CD4-positive, alpha-beta T cell treated with Interferon gamma for 1 hour (primary cell): ENCODE measurements at places on chromosomes 1 and 21.

DNA sequence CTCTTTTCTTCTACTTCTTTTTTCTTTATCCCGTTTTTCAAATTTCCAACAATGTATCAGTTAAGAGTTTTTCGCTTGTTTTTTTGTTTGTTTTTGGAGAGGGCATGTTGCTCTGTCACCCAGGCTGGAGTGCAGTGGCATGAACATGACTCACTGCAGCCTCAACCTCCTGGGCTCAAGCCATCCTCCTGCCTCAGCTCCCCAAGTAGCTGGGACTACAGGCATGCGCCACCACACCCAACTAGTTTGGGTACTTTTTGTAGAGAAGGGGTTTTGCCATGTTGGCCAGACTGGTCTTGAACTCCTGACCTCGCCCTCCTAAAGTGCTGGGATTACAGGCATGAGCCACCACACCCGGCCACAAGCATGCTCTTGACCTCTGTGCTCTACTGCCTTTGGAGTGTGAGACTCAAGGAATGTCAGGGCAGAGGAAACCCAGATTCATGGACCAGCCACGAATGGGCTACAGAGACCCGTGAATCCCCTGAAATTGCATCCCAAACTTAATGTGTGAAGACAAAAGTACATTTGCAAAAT is 65.1 kb upstream of the HSD17B7 start:
- no peak for DNase-seq

DNA sequence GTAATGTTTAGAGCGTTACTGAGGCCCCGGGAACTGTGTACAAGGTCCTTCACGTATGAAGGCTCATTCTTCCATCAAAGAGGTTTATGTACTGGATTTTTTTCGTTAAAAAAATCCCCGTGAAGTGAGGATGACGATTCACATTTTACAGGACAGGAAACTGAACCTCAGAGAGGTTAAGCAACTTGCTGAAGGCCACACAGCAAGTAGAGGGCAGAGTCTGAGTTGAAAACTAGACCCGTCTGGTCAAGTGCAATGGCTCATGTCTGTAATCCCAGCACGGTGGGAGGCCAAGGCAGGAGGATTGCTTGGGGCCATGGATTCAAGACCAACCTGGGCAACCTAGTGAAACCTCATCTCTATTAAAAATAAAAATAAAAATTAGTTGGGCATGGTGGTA is 140.2 kb downstream of the KAZN start:
- no peak for DNase-seq

- peak; percentile 27 for DNase-seq
Measured at GRCh38 chr1:9589144-9589718, 520 bp downstream of the TMEM201 start.

GRCh38 chr1:167121375-167122120 is 27.7 kb downstream of the STYXL2 start:
- peak; percentile 22 for DNase-seq

DNA sequence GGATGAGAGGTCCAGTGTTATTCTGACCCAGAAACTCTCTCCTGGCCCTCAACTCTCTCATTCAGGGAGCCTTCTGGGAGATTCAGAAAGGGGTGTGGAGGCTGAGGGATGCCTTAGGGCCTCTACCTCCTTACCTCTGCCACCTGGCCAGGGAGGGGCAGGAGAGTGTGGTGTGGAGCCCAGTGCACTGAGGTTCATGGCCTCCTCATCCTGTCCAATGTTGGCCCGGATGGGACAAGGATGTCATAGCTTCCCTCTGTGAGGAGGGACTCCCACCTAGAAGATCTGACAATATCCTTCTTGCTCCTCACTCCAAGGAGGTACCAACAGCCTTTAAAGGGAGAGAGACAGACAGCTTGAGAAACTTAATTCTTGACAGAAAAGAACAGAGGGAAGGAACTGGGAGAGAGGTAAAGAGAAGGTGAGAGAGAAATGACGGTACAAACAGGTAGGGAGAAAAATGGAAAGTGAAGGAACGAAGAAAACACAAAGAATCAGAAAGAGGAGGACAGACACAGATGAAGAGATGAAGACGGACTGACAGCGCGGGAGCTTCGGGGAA is 779 bp downstream of the BEND5 start:
- no peak for DNase-seq

DNA sequence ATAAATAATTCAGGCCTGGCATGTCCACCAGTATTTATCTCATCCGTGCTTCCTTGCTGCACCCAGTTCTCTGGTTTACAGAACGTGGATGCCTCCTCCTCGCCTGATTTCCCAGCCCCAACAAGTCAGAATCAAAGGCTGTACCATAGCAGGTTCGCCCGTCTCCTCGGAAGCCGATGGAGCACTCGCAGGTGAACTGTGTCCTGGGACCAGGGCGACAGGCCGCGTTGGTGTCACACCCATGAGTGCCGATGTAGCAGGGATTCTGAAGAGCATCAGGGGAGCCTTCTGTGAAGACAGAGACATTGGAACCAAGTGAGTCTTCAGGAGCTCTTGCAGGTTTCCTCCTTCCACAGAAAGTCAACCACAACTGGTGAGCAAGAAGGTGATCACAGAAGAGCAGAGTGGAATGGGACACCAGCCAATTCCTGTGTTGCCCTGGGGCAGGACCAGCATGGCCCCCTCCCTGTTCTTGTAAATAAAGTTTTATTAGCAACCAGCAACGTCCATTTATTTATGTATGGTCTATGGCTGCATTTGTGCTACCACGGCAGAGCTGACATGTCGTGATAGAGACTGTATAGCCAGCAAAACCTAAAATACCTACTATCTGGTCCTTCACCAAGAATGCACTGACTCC is 40.8 kb downstream of the NID1 start:
- DNase-seq, result no peak

DNA sequence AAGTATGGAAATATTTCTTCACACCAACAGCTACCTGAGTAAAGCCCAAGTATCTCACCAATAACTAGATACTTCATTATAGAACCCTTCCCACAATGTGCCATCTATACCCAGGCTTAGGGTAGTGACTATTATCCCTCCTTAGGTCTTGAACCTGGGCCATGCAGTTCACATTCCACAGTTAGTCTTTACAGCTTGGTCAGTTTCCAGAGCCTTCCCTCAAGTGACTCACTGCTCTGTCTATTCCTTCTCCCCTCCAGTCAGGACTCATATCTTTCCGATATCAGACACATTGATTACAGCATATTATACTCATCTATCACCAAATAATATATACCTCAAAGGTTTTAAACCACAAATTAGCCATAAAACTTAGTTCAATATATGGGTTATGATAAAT is 23.6 kb downstream of the VAMP4 start:
- no peak for DNase-seq

DNA sequence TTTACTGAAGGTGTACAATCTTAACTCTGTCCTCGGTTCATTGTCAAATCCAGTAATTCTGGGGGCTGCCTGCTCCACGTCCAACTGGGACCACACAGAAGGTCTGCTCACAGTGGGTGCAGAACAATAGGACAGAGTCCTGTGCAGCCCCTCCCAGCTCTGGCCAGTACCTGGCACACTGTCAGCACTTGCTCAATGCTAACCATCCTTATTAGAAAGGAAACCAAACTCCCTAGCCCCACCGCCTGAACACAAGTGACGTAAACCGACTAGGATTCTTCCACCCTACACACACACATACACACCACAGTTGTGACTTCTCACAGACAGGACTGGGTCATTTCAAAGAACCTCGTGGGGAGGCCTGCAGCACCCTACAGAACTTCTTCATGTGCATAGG is 5.2 kb downstream of the BCAR3 start:
- DNase-seq, result no peak

DNA sequence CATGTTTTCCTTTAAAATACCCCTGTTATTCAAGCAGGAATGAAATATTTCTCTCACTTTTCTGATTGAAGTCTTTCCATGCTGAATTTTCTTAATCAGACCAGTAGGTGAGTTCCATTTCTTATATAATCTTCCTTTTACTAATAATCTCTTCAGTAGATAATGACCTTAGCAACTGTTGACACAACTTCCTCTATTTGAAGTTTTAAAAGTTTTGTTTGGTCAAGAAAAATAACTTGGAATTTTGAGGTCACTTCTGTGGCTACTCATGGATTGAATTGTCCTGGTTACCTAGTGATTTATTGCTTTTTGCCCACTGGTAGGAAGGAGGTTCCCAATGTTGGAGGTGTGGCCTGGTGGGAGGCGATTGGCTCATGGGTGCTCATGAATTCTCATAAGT is 70.6 kb upstream of the PAXBP1 start:
- DNase-seq, result no peak

- DNase-seq, result no peak
Measured at GRCh38 chr1:212937034-212937433, 13.3 kb upstream of the VASH2 start.

- no peak for DNase-seq
Measured at GRCh38 chr1:21337010-21337437, 46.8 kb upstream of the ECE1 start.

GRCh38 chr1:173715538-173715844 is 710 bp downstream of the KLHL20 start:
- DNase-seq, result no peak

DNA sequence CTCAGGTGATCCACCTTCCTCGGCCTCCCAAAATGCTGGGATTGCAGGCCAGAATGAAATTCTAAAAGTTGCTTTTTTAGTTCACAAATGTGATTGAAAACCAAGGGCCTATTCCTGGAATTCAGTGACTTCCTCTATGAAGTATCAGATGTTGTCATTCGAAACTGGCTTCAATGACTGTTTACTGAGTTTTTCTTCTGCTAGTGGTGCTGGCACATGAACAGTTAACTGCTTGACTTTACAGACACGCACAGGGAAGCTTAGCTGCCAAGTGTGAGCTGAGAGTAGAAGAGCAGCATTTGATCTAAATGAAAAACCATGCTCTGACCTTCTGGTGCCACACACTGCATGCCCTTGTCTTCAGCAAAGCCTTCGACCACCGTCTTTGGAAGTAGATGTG is 32.8 kb upstream of the AJAP1 start:
- DNase-seq, result no peak

GRCh38 chr1:177959811-177960515 is 9.9 kb downstream of the SEC16B start:
- DNase-seq, result no peak

DNA sequence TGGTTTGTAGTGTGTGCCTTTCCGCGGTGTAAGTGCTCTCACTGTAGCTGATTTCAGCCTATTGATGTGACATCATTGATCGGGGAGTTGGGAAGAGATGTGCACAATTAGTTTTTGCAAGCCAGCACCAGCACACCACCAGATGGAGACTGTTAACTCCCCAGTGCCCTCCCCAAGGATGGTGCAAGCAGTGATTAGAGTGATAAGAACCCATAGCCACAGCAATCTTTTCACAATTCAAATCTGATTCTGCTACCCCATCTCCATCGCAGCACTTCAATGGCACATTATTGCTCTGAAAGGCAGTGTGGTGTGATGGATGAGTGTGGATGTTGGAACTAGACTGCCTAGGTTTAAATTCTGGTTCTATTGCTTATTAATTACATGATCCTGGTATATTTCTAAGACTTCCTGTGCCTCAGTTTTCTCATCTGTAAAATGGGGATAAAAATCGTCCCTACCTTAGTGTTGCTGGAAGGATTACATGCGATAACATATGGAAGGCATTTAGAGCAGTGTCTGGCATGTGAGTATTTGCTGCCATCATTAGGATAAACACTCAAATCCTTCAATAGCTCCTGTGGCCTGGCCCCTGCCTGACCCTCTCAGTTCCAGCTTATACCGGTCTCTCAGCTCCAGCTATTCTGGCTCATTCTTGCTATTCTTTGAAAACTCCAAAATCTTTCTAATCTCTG is 6.7 kb downstream of the CSF3R start:
- no peak for DNase-seq

GRCh38 chr1:83102630-83103071 is 896.3 kb downstream of the TTLL7 start:
- no peak for DNase-seq

- DNase-seq, result no peak
Measured at GRCh38 chr1:114009393-114009792, 30.1 kb downstream of the OLFML3 start.

DNA sequence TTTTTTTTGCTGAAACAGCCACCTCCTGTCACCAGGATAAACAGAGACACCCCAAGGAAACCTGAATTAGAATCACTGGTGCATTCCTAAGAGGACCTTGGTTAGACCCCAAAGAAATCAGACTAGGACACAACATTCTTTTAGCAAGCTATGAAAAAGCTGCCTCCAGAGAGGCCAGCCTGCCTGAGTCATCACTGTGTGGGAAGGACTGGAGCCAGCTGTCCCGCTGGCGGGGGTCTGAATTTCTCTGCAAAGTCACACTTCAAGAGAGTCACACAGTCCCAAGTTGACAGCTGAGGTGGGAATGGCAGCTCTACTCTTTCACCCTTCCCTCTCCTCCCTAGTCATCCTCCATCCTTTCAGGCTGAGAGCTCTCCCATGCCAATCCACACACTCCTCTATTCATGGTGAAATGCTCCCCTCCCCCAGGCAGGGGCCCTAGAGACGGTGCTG is 405.0 kb upstream of the POU3F1 start:
- no peak for DNase-seq

DNA sequence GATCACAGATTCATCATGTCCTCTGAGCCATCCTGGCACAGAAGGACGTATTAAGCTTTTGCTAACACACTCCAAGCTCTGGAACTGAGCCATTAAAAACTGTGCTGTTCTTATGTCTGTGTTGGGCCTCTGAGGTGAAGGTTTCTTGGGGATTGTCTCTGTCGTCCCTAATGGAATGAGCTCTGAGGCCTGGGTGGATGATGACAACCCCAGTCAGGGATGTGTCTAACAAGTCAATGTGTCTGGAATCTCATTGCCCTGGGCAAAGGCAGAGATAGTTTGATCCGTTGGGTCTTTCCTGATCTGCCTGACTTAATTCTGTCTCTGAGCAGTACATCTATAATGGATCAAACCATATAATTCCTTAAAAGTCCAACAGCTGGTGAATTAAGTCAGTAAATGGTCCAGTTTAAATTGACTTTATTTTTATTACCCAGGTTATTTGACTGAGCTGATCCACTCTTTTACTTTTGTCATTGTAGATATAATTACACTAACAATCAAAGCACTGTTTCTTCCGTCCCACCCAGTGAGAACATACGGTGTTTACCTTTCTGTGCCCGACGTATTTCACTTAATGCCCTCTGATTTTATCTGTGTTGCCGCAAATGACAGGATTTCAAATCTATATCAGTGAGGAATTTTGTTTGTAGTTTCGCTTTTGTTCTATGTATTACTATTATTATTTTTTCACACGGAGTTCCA is 38.8 kb upstream of the OR2B11 start:
- DNase-seq, result no peak

GRCh38 chr1:151443846-151444782 is 15.2 kb downstream of the POGZ start:
- DNase-seq, result peak; percentile 61

- DNase-seq, result no peak
Measured at GRCh38 chr1:212677573-212677972, 22.1 kb downstream of the BATF3 start.

GRCh38 chr1:58596631-58597052 is 19.6 kb upstream of the TACSTD2 start:
- no peak for DNase-seq

GRCh38 chr21:45020629-45021427 is 53.6 kb upstream of the ADARB1 start:
- DNase-seq, result no peak

DNA sequence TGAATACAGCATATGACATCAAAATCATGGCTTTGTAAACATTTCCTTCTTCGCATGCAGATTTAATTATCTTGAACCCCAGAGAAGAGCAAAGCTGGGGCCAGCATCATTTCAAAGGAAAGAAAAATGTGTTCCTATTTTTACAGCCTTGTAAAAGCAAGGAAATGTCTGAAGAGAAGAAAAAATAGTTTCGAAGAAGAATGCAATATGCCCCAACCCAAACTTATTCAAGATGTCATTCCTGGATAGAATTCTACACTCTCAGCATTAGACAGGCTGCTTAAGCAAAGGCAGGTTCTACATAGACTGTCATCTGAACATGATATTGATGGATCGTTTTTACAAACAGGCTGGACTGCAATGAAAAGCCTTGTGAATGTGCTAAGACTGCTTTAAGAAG is 900.8 kb downstream of the TTLL7 start:
- no peak for DNase-seq
